ENCODE measurements at places on chromosomes 3 and 15. TPM values are rescaled to one million over a fixed set of nuclear protein-coding genes. Genes with fewer than 3 reads are reported as not detected.

The DUOX2 gene
- 0.23 TPM for total RNA-seq

DNA sequence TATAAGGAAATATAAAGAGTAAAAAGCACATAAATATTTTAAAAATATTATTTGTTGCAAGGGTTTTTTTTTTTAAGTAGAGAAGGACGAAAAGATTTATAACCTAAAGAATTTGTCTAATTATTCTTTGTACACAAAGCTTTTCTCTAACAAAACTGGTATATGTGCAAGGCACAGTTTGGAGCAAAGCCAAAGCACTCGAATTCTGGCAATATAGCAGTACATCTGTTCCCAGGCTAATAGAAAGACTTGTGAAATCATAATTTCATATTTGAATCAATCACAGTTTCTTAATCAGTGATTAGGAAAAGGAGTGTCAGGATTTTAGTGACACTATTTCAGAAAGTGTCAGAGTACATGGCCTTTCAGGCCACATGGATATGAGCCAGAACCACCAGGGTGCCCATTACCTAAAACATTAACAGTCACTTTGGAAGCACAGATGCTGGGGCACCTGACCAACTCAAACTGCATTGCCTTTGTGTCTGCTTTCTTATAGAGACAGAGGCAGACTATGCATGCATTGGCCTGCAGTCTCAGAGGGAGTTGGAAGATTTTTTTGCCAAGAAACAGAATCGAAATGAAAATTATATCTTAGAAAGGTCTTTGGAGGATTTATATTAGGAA, 651.8 kb upstream of the SGO1 start:
- no peaks in the 10 kb centered on the region for H3K27me3 ChIP-seq
- no peak for DNase-seq
- no peaks in the 10 kb centered on the region for H3K36me3 ChIP-seq
- no peak overlapping the region for H3K27ac ChIP-seq

GRCh38 chr3:126349611-126350501, 7.4 kb downstream of the KLF15 start:
- H3K4me3 ChIP-seq = no peak overlapping the region
- DNase-seq = no peak
- H3K27me3 ChIP-seq = no peaks in the 10 kb centered on the region
- no peaks in the 10 kb centered on the region for H3K36me3 ChIP-seq

DNA sequence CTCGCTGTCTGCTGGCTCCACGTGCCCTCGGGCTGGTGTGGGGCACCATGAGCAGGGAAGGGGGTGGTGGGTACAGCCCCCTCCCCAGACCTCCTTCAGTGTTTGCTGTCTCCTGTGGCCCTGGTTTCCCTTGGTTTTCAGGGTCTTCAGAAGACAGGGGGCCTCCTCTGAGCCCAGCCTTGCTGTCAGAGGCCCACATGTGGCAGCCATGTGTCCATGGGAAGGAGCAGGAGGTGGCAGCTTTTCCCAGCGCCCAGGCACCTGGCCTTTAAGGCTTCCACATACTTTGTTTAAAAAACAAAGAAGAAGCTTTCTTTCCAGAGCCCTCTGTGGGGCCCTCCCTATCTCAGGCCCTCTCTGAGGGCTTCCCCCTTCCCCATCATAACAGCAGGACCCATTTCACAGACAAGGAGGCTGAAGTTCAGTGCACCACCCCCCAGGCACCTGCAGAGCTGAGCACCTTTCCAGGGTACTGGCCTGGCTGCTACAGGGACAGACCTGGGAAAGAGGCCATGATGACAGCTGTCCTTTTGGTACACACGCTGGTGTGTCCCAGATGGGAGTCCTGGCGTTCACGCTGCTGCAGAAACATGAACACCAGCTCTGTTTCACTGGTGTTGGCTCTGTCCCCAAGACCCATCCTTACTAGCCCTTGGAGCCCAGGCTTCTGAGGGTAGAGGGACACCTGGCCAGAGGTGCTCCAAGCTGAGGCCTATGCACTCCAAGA, 73.7 kb downstream of the DNAJB8 start:
- H3K27me3 ChIP-seq = no peaks in the 10 kb centered on the region
- H3K4me1 ChIP-seq = peaks cover 1% of the 10 kb centered on the region
- H3K36me3 ChIP-seq = no peaks in the 10 kb centered on the region
- DNase-seq = no peak
- no peak overlapping the region for H3K4me3 ChIP-seq

DNA sequence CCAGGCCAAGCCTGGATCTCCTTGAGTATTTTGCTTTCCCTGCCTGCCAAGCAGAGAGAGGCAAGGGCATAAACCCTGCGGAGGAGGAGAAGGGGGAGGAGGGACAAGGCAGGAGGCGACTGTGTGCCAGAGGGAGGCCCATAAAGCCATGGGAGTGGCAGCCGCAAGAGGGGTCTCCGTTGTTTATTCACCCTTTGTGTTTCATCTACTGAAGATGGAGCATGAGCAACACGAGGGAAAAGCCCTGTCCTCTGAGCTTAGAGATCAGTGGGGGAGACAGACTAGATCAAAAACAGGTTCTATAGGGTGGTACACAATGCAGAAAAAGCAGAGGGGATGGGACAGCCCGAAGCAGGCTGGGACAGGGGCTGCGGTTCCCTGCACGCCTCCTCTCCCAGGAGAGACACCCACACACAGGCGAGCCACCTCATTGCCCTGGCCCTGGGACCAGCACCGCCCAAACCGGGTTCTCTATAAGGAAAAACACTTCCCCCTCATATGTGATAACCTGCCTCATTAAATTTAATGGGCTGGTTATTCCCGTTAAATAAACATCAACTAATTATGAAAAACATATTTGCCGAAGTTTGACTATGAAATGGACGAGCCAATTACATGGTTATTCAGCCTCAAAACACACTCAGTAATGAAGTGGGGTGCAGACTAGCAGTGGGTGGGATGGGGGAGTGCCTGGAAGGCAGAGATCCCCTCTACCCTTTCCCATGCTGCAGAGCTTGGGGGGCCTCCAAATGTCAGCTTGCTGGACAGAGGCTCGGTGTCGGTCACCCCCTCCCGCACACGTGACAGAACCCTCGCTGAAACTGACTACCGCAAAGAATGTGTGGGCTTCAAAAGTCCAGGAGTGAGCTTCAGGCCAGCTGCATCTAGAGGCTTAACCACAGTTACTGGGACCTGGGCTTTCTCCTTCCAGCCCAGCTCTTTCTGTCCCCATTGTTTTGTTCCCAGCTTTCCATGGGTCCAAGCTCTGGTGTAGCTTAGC, 14.2 kb upstream of the PLXNA1 start:
- no peak overlapping the region for H3K27ac ChIP-seq
- H3K27me3 ChIP-seq = peaks cover 7% of the 10 kb centered on the region
- H3K4me1 ChIP-seq = peaks cover 2% of the 10 kb centered on the region
- no peaks in the 10 kb centered on the region for H3K36me3 ChIP-seq
- DNase-seq = no peak
